ENCODE measurements at places on chromosomes 11 and 22.

GRCh38 chr11:35927682-35928081, 16.2 kb upstream of the LDLRAD3 start:
- peak; percentile 68 for DNase-seq

DNA sequence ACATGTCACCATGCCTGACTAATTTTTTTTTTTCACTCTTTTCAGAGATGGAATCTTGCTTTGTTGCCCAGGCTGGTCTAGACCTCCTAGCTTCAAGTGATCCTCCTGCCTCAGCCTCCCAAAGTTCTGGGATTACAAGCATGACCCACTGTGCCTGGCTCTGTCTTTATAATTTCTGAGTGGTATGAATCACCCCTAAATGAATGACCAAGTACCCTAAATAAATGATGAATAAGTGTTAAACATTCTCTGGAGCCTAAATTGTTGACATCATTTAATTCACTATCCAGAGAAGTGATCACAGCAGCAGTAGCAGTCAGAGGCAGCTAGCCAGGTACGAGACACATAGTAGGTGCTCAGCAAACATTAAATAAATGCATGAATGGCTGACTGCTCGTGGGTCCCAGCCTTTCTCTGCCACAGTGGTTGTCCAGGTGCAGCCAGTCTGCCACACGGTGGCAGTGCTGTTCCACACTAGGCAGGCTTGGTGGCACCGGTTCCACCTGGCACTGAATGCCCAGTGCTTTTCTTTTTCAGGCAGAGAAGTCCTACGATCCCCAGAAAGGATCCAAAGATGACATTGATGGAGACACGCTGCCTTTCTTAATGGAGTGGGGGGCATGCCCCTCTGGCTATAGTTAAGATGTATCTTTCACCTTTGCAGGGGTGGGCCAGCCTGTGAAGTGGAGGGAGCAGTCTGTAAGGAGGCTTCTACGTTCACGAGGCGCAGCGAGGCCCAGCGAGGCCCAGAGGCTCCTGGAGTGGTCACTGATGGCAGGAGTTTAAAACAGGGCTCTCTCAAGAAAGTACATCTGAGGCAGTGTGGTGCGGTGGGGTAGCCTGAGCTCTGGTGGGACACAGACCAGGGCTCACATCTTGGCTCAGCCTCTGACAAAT, 8.7 kb upstream of the TTC12 start:
- peak; percentile 69 for DNase-seq

DNA sequence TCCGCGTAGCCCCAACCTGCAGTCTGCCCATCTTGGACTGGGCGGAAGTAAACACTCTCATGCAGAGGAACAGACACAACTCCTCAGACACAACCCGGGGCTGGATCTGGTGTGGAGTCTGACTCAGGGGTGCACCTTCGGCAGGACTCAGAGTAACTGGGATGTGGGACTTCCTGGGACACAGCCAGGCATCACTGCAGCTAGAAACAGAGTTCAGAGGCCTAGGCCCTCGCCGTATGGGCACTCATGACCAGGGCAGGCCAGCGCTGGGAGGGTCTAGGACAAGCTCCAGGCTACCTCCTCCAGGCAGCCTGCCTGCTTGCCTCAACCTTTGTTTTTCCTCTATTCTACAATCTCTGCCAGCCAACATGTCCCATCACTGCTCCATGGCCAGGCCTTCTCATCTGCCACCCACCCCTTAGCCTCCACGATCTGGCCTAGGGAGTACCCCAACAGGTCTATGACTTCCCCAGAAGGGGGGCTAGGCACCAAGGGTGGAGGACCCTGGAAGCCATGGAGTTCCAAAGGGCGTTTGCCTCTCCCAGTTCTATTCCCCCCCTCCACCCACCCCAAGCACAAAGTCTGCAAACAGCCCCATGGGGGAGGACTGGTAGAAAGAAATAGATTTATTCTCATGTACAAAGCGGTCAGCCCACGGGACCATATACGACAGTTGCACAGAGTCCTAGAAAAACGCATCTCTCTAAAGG, 98.5 kb downstream of the PDE2A start:
- no peak for DNase-seq

DNA sequence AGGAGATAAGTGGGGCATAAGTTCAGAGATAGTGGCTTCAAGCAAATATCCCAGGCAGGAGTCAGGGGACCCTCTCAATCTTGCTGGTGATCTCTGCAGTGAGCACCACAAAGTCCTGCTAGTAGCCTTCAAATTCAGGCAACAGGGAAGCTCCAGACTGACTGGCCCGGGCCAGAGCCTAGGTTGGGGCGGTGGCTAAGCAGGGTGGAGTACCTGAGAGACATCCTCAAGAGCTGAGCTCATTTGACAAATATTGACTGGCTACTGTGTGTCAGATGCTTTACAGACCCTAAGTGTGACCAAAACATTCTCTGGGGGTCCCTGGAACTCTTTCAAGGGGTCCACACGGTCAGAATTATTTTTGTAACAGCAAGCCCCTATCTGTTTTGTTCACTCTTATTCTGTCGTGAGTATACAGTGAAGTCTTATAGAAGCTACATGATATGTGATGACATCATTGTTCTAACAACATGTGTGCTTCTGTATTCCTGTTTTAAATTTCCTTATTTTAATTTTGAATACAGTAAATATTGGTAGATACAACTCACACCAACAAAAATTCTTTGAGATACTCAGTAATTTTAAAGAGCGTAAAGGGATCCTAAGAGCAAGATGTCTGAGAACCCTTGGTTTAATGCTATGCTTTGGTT, 71.6 kb downstream of the APIP start:
- DNase-seq = peak; percentile 40

DNA sequence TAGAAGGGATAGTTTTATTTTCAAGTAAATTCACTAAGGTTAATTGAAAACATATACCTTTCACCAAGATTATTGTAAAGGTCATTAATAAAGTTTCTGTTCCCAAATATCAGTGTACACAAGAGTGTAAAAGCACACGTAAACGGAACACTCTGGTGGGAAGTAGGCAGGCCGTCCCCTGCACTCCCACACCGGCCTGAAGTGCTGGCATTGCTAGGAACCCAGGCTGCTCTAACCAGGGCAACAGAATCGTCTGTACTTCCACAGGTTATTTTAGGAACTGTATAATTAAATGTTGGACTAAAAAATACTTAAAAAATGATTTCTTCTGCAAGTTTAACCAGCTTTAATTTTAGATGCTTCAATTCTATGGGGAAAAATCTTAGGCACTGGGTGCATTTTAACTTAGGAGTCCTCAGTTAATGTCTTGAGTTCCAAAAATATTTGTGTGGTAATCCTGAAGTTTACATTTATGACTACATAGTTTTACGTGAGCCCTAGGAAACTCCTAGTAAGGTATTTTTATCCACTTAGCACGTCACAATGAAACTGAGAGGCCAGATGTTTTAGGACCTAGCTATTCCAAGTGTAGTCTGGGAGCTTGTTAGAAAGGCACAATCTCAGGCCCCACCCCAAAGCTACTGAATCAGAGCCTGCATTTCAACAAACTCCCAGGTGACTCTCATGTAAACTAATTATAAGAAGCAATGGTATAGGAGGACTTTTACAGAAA, 31.2 kb downstream of the KMT5B start:
- DNase-seq = no peak

- DNase-seq = peak; percentile 85
Measured at GRCh38 chr11:8810540-8811301, 100.3 kb upstream of the AKIP1 start.

GRCh38 chr11:85627332-85627997, at the start of gene DLG2:
DLG2 (minus strand) TSS chr11:85627344.
- DNase-seq = no peak

- no peak for DNase-seq
Measured at GRCh38 chr11:56197367-56197766, 20.9 kb downstream of the OR5J2 start.

DNA sequence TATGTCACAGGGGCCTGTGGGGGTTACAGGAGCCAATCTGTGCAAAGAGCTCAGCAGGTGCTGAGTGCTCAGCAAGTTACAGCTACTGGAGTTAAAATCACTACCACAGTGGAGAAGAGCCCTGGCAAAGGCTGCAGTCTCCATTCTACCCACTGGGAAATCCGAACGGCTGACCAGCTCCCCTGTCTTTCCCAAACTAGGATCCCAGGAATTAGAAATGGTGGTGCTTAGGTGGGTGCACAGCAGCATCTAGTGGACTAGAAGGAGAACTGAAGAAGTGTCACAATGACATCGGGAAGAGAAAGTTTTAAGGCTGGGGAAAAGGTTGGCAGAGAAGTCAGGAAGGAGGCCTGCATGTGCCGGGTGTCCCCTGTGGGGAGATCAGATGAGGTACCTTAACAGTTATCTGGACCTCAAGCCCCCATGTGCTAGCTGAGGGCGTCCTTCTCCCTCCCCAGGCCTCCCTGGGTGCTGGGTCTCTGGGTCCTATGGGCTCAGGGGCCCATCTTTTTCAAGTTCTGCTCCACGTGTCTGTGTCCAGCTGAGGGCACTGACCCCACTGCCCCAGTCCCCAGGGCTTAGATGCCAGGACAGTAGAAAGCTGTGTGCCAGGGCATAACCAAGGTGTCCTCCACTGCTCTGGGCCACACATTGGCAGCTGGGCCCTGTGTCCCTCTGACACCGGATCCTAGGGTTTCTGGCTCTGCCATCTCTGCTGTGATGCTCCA, 1.9 kb downstream of the PIWIL3 start:
- no peak for DNase-seq
